Hypothalamus (tissue), 51 donors: ENCODE measurements at places on chromosomes 16 and 17.

GRCh38 chr17:44533533-44534246 lies 23.6 kb upstream of the FZD2 start:
- peak; percentile 72 for DNase-seq

DNA sequence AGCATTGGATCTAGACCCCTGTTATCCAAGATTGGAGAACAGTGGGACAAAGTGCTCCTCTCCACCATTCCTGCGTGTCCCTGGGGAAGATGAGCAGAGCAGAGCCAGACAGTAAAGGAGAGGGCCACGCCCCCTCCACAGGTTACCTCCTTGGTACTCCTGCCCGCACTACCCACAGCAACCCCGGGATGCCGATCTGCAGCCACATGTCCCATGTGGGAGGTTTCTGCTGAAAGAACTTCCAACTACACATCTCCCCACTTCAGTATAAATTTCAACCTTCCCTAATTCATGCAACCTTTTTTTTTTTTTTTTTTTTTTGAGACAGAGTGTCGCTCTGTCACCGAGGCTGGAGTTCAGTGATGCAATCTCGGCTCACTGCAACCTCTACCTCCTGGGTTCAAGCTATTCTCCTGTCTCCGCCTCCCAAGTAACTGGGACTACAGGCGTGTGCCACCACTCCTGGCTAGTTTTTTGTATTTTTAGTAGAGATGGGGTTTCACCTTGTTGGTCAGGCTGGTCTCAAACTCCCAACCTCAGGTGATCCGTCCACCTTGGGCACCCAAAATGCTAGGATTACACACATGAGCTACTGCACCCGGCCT lies 2.3 kb downstream of the RAB37 start:
- no peak for DNase-seq

DNA sequence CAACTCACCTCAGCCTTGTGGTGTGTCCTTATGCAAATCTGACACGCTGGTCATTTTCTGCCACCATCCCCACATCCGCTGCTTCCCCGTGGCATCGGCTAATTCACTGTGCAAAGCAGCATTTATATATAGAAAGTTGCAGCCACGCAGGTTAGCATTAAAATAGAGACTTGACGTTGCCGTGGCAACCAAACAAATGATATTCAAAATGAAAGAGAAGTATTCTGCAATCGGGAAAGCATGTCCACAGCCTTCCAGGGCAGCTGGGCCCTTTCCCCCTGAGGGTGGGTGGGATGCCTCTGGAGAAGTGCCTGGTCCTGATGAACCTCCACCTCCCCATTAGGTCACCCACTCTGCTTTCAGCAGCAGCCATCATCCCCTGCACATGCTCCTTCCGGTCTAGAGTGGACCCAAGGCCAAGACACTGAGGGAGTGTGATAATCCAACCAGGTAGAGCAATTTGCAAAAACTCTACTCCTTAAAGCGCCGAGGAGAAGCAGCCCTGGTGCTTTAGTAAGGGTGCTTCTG lies 138.7 kb downstream of the GAS7 start:
- no peak for DNase-seq

DNA sequence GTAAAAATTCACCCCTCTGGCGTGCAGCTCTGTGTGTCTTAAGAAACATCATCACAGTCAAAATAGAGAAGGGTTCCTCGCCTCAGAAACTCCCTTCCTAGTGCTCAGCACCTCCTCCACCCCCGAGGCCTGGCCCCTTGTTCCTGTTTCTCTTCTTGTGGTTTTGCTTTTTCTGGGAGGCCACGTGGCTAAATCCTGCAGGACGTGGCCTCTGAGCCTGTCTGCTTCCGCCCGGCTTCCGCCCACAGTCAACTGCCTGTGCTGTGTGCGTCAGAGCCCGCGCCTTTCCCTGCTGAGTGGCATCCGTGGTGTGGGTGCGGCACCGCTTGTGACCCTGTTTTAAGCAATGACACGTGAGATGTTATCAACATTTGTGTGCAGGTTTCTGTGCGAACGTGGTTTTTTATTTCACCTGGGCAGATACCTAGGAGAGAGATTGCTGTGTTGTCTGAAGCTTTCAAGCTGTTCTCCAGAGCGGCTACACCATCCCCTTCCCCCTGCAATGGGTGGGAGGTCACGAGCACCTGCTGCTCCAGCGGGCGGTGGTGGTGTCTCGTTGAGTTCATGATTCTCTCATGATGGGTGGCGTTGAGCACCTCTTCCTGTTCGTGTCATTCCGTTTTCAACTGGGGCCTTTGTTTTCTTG lies 21.7 kb downstream of the ACSF3 start:
- peak; percentile 29 for DNase-seq

- no peak for DNase-seq
Observed at GRCh38 chr17:73548620-73549311, 95.5 kb downstream of the SDK2 start.

DNA sequence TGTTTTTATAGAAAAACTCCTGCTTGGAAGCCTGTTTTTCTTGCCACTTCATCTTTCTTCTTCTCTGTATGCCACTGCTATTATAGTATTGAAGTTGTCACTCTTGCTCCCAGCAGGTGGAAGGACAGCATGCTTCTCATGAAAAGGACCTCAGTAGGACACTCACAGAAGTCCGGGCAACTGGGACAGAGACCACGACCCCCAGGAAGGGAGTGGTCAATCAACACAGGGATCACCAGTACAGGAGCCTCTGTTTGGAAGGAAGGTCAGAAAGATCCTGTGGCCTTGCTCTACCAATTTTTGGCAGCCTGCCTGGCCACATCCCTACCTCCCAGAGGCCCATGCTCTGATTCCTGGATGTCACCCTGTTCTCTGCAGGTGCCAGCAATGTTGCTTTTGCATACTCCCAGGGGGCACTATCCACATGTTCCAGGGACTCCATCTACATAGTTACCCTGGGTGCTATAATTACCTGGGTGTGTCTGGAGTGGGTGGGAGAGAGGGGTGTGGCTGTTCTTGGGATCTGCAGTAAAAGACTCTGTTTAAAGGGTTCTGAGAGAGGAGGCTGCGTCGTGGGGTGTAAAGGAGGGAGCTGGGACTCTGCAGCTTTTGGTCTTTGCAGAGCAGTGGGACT lies 13.7 kb upstream of the AKAP10 start:
- no peak for DNase-seq

DNA sequence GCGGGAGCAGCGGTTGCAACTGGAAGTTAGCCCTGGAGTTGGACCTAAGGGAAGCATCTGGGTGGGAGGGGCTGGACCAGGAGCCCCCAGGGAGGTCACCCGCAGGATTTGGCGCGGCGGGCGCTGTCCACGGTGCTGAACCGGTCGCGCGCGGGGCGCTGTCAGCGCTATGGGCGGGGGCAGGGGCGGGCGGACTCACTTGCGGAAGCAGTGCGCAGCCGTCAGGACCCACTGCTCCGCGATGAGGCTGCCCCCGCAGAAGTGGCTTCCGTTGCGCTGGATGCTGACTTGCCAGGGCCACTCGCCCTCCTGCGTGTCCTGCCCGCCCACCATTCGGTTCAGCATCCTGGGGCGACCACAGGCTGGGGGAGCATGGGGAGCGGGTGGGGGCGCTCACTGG lies 4.5 kb downstream of the PRSS27 start:
- DNase-seq, result no peak

GRCh38 chr16:1279945-1280589 lies 24.2 kb downstream of the TPSD1 start:
- no peak for DNase-seq

GRCh38 chr17:27247071-27247957 lies 46.6 kb upstream of the WSB1 start:
- DNase-seq, result no peak

GRCh38 chr16:86074651-86075487 lies 175.9 kb downstream of the IRF8 start:
- no peak for DNase-seq

DNA sequence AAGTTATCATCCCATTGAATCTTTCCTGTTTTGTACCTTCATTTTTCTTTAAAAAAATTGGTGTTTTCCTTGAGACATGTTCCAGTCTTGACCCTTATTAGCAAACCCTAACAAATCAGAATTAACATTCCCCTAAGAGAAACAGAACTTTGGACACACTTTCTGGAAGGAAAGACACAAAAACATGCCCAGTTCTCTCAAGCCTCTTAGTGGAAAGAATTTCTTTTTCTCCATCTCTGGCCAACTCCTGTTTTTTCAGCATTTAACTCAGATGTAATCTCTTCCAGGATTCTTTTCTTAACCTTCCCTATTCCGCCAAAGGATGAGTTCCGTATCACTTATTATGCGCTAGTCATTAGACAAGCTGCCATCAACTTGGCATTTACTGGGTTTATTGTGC lies 23.9 kb upstream of the CDH8 start:
- DNase-seq, result no peak

DNA sequence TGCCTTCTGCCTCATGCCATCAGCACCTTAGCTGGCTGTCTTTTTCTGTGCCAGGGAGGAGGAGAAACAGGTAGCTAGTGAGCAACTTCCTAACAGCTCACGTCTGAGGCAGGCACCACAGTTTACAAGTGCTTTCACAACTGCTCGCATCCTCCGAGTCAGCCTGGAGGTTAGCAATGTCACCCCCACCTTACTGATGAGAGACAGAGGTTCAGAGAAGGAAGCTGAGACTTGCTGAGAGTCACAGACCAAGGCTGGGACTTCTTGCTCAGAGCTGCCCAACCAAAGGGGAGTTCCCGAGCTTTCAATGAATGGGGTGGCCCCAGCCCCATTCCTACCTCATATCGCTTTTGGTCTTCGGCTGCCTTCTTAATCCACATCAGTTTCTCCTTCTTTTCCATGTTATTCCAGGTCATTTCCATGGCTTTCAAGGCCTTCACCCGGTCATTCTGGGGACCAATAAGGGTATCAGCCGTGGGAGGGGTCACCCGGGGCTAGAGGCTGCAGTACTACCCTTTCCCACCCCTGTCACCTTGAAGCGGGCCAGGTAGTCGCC lies 9.6 kb downstream of the UBTF start:
- DNase-seq, result no peak

DNA sequence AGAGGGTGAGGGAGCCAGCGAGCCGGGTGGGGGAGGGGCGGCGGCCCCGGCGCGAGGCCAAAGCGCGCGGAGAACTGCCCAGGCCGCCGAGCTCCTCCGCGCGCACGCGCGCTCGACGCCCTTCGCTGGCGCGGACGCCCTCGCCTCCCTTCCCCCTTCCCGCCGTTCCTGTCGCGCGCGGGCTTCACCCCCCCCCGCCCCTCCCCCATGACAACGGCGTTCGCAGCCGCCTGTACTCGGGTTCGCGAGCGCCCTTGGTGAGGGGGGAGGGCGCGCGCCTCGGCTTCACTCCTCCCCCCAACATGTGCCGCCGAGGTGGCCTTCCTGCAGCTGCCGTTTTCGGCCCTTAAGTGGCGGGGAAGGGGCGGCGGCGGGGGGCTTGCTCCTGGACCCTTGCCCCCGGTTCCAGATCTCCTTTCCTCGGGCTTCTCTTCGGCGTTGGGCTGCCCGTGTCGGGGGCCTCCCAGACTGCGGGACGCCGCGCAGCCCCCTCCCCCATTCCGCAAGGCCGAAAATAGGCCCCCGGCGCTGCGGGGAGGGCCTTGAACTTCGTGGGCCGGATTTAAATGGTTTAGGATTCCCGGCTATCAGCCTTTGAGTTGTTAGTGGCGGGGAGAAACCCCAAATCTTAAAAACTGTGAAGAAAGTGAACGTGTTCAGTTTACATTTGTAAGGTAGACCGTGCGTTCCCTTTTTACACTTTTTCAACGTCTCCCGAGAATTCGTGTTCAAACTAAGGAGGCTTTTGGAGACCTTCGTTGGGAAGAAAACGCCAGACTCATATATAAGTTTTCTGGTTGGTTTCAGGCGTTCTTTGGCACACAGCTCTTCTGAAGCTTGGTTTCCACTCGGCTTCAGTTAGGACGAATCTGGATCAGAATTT lies 653 bp downstream of the SRRM2 start:
- peak; percentile 87 for DNase-seq

GRCh38 chr17:70420861-70421445 lies 251.6 kb downstream of the KCNJ2 start:
- DNase-seq, result no peak

GRCh38 chr16:85228970-85229430 lies 116.7 kb upstream of the CIBAR2 start:
- DNase-seq, result no peak

GRCh38 chr16:12142157-12142556 lies 165.6 kb downstream of the SNX29 start:
- DNase-seq, result no peak

GRCh38 chr17:10549096-10549842 lies at the start of gene MYH2:
TSS of gene MYH2 (minus strand) at chr17:10549658. CDS start at chr17:10547920, 1,738 bp downstream.
- no peak for DNase-seq

DNA sequence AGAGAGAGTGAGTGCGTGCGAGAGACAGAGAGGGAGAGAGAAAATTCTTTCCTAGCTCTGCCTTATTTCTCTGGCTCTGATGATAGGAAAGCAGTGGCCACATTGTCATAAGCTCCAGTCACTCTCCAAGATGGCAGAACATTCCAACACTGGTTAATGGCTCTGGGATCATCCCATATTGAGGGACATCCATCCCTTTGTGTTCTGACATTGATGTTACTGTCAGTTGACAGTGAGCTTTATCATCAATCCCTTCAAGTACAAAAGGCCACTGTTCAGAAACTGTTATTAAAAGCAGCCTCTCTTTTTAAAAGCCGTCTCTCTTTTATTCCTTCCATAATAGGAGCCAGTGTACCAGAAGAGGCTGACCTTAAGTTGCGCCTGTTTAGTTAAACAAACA lies 1084.9 kb upstream of the RBFOX1 start:
- no peak for DNase-seq

GRCh38 chr16:11168386-11169051 lies 87.5 kb downstream of the SOCS1 start:
- DNase-seq, result no peak

DNA sequence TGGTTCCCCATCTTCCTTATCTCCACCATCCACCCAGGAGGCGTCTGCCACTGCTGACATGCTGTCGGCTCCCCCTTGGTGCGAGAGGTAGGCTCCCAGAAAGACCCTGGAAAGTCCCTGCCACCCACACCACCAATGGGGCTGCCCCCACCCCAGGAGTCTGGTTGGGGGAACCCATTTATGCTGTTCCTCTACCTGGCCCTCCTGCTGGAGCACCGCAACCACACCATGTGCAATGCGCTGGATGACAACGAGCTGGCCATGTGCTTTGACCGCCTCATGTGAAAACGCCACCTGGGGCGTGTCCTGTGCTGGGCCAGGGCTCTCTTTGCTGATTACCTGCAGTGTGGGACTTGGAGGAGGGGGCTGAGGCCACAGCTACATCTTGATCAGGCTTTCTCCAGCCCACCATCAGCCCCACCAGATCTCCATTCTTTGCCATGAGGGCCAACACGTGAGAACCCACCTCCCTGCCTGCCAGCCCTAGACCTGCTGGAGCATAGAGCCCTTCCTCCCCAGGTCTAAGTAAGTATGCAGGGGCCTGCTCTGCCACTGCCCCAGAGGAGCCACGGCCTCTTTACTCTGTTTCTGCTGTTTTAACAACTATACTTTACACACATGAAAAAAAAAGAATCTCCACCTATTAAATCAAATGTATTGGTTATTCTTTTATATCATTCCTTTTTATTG lies 7.9 kb upstream of the ALDH3A1 start:
- DNase-seq, result no peak

DNA sequence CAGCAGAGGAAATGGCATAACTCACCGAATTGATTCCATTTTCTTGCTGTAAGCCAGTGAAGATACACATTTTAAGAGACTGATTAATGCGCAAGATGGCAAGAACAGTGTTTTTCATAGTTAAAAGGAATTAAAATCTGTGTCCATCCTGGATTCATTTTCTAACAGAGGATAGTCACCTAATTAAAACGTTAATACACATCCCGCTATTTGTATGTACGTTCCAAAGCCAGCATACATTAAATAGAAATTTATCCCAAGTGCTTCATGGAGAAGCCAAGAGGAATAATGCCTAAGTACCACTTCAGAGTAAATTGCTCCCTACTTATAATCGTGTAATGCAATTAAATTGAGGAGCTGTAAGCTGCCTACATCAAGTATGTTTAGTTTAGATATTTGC lies 49.9 kb downstream of the RBFOX1 start:
- no peak for DNase-seq
